Stimulated activated CD4-positive, alpha-beta T cell treated with anti-CD3 and anti-CD28 coated beads, Interleukin-12 subunit alpha, Interleukin-12 subunit beta, amount 100 ng/mL, for 48 hours (primary cell): ENCODE measurements at places on chromosomes 13 and 19.
A peak's percentile ranks its signal among the peaks of the same experiment; 100 is the strongest.

- DNase-seq = no peak
Measured at GRCh38 chr19:51145916-51146493, 3.9 kb downstream of the SIGLEC7 start.

DNA sequence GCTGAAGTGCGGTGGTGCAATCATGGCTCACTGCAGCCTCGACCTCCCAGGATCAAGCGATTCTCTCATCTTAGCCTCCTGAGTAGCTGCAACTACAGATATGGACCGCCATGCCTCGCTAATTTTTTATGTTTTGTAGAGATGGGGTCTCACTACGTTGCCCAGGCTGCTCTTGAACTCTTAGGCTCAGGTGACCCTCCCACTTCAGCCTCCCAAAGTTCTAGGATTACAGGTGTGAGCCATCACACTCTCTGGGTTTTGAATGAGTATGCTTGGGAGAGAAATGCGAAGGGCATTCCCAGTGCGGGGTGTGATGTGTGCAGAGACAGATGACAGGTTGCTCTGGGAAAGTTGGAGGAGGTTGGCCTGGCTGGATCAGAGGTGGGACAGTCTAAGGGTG is 49.0 kb downstream of the RYR1 start:
- DNase-seq = no peak

- no peak for DNase-seq
Measured at GRCh38 chr13:72458701-72459100, 268.7 kb downstream of the MZT1 start.

GRCh38 chr13:94178625-94179244 is 300.7 kb downstream of the DCT start:
- no peak for DNase-seq

- no peak for DNase-seq
Measured at GRCh38 chr13:41706152-41706551, 248.8 kb downstream of the RGCC start.

GRCh38 chr19:6185093-6185834 is 49.8 kb downstream of the ACSBG2 start:
- DNase-seq = no peak

DNA sequence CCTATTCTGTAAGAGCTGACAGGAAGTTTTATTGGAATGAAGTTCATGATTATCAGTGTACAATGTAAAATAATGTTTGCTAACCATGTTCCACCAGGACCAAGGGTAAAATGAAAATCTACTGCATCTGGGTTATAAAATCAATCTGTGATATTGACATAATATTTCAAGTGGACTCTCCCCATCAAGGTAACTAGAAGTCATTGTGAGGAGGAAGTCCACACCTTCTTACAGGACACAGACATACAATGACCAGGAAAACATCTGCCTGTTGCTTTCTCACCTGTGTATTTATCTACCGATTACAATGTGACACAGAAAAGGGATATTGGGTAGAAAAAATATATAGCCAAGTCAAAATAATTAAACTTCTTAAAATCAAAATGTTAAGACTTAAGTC is 140.7 kb upstream of the RFC3 start:
- no peak for DNase-seq

GRCh38 chr13:45711951-45712350 is 9.8 kb downstream of the CBY2 start:
- no peak for DNase-seq

- no peak for DNase-seq
Measured at GRCh38 chr13:94312511-94313216, 166.8 kb downstream of the DCT start.

DNA sequence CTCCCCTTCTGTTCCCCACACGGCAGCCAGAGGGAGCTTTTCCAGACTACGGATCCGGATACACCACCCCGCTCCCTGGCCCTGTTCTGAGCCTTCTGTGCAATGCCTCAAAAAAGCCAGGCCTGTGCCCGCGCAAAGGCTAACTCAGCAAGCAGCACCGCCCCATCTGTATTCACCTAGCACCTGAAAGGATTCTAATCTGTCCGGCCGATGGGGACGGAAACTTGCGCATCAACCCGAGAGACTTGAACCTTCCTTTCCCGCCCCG is 589 bp downstream of the ZBTB45 start:
- peak; percentile 51 for DNase-seq

DNA sequence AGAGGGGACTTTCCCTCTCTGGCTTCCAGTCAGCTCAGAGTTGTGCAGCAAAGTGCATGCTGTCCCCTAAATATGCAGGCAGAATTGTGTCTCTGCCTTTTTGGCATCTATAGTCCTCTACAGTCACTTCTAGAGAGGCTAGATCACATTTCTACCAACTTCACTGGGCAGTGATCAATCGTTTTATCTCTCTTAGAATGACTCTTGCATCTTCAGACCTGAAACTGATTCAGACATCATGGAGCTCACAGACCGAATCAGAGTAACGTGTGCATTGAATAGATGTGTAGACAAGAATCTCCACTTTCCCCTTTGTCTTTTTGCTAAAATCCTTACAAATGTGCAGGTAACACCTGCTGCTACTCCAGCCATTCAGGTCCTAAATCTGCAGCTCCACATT is 6.2 kb downstream of the ZNF253 start:
- DNase-seq = no peak

GRCh38 chr13:33224686-33225085 is 60.9 kb downstream of the STARD13 start:
- no peak for DNase-seq

GRCh38 chr19:55354698-55355212 is at the start of gene COX6B2:
Gene COX6B2, minus strand, starts transcription at chr19:55354719. Its CDS starts 198 bp downstream, at chr19:55354521.
- no peak for DNase-seq

- DNase-seq = no peak
Measured at GRCh38 chr13:111971891-111972780, 94.8 kb upstream of the SOX1 start.

DNA sequence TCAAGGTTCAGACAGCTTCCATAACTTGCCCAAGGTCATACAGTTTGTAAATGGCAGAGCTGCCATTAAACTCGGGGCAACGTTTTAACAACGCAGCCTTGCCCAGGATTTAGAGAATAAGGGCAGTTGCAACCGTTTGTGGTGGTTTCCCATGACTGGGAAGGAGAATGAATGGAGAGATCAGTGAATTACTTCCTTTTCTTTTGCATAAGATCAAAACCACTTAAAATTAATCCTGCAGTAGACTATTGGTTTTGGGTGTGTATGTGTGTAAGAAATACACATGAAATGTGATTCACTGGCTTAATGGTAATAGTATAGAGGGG is 179.1 kb upstream of the MIR17HG start:
- no peak for DNase-seq

DNA sequence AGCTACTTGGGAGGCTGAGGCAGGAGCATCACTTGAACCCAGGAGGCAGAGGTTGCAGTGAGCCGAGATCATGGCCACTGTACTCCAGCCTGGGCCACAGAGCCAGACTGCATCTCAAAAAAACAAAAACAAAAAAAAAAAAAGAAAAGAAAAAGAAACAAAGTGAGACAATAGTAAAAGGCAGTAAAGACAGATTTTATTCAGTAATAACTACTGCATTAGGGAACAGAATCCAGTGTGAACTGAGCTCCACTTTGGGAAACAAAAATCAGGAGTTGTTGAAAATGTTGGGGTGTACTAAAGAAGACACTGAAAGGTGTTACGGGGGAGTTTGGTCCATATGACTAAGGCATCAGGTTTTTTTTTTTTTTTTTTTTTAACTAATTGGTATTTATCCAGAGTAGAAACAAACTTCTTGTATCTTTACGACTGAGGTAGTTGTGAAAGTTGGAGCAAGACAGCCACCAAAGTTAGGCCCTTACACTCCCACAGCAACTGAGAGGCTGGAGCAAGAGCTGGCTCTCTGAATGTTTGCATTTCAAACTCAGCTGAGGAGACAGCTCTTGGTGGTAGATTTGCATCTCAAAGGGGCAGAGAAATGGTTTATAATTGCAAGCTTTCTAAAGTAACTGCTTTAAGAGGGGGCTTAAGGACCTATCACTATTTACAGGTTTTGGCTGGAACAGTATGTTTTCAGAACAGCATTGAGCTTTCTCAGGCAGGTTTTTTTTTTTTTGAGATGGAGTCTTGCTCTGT is 24.2 kb downstream of the ZNF607 start:
- no peak for DNase-seq

GRCh38 chr13:30702006-30702405 is 33.3 kb upstream of the ALOX5AP start:
- no peak for DNase-seq
